ENCODE measurements at places on chromosomes 1 and 21.

DNA sequence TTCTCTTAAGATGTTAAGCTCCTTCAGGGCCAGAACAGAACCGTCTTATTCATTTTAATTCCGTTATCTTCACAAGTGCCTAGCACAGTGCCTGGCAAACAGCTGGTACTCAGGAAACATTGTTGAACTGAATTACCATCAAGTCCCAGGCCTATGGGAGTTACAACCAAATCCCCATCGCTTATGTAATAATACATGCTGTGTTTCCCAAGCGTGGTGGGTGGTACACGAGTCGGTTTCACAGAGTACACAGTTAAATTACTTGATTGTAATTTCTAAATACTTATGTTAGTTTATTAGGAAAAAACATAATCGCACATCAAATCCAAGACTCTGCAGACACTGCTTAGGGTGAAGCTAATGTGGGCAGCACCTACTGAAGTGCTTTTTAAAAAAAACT is 1.0 kb downstream of the ANGEL2 start:
- peak; percentile 16 for DNase-seq

DNA sequence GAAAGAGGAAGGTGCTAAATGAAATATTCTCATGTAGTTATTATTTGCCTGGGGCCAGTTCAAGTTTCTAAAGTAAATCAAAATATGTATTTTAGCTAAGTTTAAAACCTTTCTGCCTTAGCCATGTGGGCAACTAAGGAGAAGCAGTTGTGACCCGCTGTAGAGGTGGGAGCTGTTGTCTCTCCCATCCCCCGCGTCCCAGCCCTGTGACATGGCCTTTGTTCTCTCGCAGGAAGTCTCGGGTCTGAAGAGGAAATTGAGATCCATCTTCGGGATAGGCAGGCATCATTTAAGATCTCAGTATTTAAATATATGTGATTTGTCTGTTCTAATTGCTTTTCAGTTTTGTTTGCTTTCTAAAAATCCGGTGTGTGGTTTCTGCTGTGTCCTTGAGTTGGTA is 121.5 kb downstream of the CAMTA1 start:
- no peak for DNase-seq

DNA sequence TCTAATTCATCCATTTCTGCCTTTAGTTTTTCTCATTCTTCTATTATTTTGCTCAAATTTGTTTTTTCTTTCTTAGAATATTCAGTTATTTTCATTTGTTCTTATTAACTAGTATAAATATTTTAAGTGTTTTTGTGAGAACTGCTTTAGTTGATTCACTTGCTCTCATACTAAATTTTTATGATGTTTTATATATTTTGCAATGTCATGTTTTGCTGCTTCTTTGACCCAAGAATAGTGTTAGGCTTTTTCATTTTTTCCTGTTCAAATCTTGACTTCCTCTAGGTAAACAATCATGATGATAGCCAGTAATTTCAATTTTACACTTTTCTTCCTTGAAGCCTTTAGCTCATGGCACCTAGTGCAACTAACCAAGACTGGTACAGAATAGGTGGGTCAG is 45.2 kb downstream of the MAN1A2 start:
- DNase-seq, result no peak

DNA sequence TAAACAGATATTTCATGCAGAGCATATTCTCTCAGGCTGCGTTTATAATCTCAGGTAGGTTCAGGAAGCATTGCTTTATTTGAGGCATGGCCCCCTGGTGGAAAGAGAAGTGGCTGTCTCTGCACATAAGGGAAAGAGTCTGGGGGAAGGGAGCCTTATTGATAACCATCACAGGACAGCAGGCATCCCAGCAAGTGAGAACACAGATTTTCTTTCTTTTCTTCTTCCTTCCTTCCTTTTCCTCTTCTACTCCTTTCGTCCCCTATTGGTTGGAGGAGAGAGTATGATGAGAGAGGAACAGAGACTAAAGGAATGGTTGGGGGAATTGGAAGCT is 21.9 kb downstream of the TSNAX start:
- DNase-seq, result peak; percentile 58

DNA sequence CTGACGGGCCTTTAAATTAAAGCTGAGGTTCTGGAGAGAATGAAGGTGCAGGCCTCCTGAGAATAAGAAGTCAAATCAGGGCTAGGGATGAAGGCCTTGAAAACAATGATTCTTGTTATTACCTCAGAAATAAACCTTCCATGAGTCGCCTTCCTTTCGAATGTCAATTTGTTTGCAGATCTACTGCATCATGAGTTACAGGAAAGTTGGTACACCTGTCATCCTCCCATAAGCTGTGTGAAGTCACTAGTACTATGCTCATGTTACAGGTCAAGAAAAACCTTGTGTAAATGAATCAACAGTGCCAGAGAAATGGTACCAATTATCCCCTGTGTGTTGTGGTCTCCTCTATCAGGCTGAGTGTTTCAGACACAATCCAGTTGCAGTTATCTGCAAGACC is 281.2 kb upstream of the PLXNA2 start:
- DNase-seq, result no peak

GRCh38 chr1:173663159-173663558 is 6.5 kb downstream of the ANKRD45 start:
- peak; percentile 32 for DNase-seq

GRCh38 chr21:34570313-34570712 is 44.6 kb downstream of the RCAN1 start:
- DNase-seq, result peak; percentile 59

DNA sequence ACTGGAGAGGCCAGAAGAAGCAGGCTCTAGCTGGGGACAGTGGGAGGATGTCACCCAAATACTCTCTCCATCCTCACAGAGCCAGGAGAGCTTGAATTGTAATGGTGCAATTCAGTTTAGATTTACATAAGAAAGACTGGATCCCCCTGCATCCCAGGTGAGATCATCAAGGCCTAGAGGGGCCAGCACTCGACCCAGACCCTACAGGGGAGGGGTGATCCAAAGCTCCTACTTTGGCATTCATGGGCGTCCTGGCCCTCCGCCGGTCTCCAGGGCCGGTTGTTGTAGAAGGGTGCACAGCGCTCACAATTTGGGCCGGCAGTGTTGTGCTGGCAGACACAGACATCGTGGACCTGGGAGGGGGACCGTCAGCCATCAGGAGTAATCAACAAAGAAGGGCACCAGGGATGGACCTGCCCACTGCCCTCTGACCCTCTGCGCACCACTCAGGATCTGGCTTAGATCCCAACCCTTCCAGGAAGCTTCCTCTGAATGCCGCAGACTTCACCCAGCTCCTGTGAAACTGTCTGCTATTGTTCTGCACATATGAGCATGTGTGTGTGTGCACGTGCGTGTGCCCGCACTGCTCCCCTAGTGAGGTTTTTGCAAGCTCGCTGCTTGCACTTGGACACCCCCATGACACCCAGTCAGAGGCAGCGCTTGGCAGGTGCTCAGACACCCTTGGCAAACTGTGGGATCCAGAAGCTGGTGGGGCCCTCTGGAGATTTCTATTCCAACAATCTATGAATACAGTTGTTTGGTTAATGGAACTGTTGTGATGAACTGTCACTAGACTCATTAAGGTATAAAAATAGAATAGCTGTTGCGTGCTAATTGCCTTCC is 21.6 kb downstream of the LAMB3 start:
- no peak for DNase-seq

DNA sequence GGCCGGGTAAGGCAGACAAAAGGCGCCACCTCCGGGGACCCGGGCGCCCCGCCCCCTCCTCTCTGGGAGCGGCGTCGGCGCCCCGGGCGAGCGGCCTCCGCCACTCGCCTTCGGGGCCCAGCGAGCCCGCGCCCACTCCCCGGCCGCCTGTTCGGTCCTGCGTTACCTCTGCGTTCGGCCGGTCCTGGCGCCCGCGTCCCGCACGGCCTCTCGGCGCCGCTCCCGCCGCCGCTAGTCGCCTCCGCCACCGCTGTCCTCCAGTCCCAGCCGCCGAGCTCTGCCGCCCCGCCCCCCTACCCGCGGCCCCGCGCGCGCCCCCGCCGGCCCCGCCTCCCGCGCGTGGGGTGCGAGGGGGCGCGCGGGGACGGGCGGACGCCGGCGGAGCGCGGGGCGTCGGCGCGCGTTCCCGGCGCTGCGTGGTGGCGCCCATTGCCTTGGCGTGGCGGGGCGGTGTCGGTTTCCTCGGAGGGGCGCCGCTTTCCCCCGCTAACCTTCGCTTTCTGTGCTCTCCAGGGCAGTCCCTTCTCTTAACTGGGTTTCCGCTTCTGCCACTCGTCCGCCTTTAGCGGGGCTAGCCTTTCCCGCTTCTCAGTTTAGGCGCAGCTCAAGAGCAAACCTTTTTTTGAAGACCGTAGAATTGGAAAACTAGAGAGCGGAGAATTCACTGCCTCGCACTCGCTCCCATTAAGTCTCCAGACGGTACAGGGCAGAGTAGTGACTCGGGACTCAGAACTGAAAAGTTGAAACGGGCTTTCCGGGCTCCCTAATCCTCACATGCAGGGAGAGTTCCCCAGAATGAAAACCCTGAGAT is at the start of gene HP1BP3:
Gene HP1BP3, minus strand, starts transcription at position 279 of the 811 bp plus-strand sequence. CDS start 6,867 bp downstream, outside the sequence.
- DNase-seq, result peak; percentile 85

DNA sequence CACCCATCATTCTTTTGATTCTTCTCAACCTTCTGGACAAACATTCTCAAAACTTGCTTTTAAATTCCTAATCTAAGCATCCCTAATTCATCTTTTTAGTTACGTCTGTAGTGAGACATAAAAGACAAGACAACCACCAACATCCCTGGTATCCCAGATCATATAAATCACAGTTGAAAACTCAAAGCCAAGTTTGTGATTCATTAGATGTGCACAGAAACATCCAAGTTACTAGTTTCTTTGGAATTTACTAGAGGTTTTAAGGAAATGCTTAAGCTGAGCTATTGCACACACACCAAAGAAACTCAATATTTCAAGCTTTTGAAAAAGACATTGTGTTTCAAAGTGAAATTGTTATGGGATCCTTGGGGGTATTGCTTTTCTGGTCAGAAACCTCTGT is 47.6 kb downstream of the ATP6V1G3 start:
- no peak for DNase-seq

GRCh38 chr1:37561133-37562132 is 4.7 kb downstream of the DNALI1 start:
- peak; percentile 31 for DNase-seq

DNA sequence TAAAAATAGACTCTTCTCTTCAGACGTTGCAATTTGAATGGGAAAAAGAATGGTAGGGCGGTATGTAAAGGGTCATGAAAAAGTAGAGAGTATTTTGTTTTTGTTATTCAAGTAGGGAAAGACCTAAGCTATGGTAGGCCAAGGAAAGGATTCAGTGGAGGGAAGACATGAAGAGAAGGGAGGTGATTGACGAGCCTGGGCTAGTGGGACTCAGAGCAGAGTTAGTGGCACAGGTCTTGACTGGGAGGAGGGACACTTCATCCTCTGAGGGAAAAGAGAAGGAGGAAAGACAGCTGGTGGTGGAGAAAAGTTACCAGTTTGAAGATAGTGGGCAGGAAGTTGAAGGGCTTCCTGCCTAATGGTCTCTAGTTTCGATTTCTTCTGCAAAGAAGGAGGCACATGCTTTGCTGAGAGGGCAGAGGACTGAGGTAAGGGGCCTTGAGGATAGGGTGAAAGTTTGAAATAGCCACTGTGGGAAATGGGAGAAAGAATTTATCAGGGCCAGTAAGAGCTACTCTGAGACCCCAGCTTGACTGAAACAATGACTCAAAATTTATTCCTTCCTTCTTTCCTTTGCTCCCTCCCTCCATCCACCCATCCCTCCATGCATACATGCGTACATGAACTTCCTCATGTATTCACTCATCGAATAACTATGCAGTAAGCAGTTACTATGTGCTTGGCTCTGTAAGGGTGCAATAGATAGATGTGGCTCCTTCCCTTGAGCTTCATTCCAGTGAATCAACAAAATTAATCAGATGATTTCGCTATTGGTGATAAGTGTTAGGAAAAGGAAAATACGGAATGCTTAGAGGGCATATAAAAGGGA is 4.2 kb downstream of the CD48 start:
- DNase-seq, result peak; percentile 60

- peak; percentile 66 for DNase-seq
Observed at GRCh38 chr1:2381741-2382620, 9.4 kb downstream of the MORN1 start.

- DNase-seq, result peak; percentile 3
Observed at GRCh38 chr1:221431068-221431651, 310.7 kb downstream of the DUSP10 start.

DNA sequence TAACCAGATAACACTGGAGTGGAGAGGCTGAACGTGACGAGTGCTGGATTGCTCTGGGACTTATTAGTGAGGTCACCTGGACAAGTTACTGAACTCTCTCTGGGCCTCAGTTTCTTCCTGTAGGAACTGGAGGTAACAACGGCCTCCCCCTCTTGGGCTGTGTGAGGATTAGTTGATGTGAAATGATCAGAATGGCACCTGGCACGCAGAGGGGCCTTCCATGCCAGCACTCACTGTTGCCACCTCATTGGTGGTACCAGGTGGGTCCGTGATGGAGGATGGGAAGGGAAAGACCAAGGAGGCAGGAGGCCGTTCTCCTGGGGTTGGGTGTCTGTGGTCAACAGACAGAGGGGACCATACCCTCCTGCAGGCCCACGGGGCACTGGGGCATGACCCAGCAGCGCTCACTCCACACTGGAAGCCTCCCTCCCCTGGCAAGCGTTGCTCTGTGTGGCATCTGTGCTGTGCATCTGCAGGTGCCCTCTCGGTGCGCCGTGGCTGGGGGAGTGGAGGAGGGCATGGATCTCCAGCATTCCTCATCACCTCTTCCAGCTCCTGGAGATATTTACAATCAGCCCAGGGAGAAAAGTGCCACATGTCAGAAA is 349.5 kb upstream of the VAMP3 start:
- no peak for DNase-seq

GRCh38 chr1:41213341-41213740 is 28.8 kb downstream of the SCMH1 start:
- no peak for DNase-seq

DNA sequence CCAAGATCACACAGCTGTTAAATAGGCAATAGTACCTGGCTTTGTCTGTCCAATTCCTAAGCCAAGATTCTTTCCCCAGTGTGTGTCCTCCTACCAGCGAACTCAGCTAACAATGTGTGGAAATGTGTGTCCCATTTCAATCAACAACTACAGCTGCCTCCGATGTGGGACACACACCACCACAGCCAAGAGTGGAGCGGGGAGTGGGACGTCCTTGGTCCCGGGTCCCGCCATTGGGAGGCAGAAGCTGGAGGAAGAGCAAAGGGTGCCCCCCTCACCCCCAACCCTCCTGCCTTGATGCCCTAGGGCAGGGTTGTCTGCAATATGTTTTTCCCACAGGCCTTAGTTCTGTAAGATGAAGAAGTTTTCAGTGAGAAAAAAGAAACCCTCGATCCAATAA is 265.4 kb upstream of the RAB4A start:
- no peak for DNase-seq

DNA sequence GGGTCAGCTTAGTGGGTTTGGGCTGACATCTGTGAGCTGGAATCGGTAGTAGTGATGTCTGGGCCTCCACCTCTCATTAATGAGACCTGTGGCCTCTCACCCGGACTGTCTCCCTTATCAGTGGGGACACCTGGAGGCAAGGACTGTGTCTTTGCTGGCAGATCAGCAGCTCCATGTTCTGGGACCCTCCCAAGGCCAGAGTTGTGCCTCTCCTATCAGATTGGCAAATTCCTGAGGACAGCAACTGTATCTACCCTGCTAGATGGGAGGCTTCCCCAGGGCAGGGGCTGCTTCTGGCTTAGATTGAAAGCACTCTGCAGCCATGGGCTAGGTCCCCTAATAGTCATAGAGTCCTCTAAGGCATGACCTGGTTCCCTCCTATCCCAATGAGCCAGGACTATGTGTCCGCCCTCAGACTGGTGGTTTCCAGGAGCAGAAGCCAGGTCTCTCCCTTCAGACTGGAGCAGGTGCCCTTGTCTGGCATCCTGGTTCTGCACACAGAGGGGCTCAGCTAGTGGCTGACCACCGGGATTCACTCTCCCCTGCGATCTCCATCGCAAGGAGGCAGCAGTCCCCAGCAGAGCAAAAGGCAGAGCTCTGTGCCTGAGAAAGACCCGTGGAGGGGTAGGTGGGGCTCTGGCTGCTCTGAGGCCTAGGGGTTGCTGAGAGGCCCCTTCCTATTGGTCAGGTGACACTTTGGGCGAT is 5.8 kb downstream of the DRAXIN start:
- no peak for DNase-seq
